ENCODE measurements at places on chromosomes 11 and 22.

DNA sequence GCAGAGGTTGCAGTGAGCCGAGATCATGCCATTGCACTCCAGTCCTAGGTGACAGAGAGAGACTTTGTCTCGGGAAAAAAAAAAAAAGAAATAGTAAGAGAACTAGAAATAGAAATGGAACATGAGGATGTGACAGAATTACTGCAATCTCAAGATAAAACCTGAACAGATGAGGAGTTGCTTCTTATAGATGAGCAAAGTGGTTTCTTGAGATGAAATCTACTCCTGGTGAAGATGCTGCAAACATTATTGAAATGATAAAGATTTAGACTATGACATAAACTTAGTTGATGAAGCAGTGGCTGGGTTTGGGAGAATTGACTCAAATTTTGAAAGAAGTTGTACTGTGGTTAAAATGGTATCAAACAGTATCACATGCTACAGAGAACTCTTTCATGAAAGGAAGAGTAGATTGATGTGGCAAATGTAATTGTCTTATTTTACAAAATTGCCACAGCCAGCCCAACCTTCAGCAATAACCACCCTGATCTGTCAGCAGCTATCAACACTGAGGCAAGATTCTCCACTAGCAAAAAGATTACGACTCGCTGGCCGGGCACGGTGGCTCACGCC is 13.7 kb downstream of the XNDC1N start:
- DNase-seq, result no peak

DNA sequence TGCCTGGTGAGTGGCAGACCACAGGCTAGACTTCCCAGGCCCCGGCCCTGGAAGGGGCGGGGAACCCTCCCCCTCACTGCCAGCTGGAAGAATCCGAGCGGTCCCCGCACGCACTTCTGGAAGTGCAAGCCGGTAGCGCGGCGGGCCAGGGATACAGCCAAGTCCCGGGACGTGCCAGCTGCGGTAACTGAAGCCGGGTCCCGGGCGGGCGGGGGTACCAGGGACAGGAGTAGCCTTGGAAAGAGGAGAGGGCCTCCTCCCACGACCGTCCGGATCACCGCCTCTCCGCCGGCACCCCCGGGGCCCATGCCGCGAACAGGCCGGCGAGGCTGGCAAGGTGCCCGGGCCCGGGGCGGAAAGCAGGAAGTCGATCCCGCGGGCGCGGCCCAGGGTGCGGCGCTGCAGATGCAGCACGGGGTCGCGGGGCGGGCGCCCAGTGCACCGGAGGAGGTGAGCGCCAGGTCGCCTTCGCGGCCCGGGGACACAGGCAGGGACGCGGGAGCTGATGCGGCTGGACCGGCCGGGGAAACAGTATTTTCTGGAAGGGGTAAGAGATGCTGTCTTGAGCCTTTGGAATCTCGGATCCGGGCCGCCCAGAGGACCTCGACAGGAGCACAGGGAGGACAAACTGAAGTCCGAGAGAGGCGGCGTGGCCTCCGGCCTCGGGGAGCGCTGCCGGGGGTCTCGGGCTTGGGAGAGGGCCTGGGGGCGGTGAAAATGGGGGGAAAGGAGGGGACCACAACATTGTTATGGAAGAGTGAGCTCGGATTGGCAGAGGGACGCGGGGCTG is 783 bp upstream of the SLC35C1 start:
- DNase-seq, result peak; percentile 66

DNA sequence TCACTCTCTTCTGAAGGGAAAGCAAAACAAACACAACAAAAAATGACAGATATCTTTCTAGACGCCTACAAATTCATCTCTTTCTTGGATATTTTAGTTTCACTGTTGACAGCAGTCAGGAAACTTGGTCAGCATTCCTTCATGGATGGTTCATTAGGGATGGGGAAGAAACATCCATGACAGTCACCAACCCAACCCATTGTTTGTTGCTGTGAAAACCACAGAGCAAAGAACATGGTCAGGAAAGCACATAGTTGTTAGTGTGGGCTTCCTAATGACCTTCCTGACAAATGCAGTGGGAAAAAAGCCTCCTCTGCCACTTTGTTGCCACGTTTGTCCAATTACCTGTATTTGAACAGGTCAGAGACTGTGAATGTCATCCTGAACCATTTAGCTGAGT is 139.8 kb upstream of the SNX19 start:
- DNase-seq, result no peak

DNA sequence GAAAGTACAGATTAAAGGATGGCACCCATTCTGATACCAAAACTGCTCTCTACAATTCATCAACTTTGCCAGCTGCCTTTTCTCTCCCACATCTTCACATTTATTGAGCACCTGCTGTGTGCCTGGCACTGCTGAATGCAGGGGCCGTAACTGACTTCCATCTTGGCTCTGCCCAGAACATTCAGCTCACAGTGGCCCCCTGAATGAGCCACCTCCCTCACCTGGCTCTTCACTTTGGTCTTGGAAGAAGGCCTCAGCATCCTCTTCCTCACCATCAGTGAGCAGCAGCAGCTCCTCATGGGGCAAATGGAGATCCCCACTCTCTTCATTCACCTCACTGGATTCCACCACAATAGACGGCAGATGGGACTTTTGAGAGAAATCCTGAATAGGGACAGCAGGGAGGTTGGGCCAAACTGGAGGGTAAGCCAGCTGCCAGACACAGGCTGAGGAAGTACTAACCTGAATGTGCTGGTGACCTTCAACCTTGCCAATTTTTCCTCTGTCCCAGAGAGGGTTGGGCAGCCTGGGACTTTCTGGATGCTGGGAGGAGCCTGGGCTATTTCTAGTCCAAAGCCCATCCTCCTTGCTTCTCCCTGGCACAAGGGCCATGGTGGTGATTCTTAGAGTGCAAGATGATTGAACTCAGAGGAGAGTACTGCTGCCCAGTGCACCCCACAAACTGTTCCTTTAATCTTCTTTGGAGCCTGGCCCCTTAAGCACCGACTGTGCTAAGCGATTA is 1.9 kb upstream of the UQCC3 start:
- no peak for DNase-seq

DNA sequence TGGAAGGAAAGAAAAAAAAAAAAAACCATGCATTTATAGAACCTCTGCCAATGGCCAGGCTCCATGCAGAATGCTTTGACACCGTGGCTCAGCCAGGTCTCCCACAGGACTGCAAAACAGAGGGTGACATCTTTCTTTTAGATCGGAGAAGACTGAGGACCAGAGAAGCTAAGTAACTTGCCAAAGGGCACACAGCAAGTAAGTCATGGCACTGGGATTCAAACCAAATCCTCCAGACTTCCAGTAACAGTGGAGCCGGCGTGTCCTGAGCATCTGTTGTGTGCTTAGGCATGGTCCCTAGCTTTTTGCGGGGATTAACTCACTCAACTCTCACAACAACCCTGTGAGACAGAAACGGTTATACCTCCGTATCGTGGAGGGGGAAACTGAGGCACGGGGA is 20.7 kb downstream of the MGAT3 start:
- no peak for DNase-seq

DNA sequence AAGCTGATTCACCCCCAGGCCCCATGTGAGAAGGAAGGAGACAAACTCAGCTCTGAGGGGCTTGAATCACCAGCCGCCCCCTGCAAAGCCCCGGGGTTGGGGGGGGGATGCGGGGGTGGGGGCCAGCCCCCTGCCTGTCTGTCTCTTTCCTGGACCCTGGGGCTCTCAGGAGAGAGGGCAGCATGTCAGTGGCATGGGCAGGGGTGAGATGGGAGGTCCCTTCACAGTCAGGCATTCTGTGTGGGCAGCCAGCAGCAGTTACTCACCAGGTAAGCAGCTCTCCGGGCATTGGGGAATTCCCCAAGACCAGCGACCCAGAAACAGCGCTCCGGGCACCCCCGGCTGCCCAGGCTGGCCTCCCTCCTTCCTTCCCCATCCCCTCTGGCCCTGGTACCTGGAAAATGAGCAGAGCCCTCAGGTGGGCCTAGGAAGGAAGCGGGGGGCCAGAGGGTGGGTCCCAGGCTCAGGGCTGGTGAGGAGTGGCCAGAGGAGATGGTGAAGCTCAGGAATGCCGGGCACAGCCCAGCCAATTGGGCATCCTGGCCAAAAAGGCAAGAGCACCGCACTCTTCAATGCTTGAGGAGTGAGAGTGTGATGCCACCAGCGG is 4.2 kb upstream of the LIF start:
- peak; percentile 32 for DNase-seq

Data from activated naive CD4-positive, alpha-beta T cell treated with anti-CD3 and anti-CD28 coated beads, Interleukin-2, amount 50 U/mL, for 16 hours (primary cell).